ENCODE measurements at places on chromosomes 1 and 21. TPM values are rescaled to one million over a fixed set of nuclear protein-coding genes. Genes with fewer than 3 reads are reported as not detected.

- peak; percentile 58 for DNase-seq
These were observed 690 bp downstream of the B3GALNT2 start for GRCh38 chr1:235503403-235504121.

DNA sequence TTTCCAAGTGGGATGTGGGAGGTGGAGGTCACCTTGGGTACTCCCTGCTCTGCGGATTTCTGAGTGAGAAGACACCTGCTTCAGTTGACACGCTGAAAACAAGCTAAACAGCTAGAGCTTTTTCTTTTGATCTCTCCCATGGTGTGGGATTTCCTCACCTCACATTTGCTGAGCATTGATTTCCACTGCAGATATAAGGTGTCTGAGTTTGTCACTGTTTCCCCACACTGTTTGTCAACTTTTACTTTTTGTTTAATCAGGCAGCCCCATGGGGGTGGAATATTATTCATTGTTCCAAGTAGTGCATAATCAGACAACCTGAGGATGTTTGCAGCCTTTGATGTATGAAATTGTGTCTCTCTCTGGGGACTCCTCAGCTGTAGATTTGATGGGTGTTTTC is 49.5 kb downstream of the FASLG start:
- no peak for DNase-seq

DNA sequence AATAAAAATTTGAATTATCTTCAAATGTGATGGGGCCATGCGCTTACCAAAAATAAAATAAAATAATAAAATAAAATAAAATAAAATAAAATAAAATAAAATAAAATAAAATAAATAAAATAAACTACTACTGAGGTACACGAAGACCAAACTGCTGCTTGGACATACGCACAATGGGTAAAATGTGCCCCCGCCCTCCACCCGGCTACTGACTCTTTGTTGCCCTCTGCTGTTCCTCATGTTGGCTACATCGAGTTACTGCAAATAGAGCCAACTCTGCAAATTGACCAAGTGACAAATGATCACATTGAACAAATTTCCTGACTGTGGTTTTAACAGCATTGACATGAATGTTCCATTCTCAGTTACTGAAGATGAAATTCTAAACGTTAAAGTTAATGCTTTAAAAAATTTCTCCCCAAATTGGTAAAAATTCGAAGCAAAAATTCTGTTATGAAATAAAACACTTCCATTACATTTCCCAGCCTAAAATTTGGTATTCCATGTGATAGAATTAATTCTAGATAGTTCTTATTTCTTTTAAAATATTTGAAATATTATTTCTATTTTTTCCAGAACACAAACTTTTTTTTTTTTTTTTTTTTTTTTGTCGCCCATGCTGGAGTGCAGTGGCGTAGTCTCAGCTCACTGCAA is 18.8 kb upstream of the MAP1LC3C start:
- DNase-seq, result no peak

DNA sequence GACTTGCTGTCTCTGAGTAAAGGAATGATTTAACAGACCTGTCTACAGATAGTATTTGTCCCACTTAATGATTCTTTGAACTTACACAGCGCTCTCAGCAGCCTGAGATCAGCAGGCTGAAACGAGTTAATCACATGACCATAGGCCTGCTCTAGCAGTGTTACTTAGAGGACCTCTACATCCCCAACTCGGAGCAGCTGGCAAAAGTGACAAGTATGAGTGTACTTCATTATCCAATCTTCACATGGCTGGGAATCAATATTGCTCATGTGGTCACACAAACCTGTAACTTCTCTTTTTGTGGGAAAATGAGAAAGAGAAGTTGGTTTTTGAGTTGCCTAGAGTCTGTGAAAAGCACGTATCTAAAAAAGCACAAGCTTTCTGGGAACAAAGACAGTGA is 11.4 kb upstream of the ATP13A2 start:
- no peak for DNase-seq

Gene DYRK3
- 5.1 TPM for total RNA-seq

Gene F13B
- total RNA-seq, result not detected

GRCh38 chr1:163673759-163674151 is 352.0 kb downstream of the NUF2 start:
- no peak for DNase-seq

Gene IL24
- not detected for total RNA-seq

Gene LCE7A
- total RNA-seq, result not detected

DNA sequence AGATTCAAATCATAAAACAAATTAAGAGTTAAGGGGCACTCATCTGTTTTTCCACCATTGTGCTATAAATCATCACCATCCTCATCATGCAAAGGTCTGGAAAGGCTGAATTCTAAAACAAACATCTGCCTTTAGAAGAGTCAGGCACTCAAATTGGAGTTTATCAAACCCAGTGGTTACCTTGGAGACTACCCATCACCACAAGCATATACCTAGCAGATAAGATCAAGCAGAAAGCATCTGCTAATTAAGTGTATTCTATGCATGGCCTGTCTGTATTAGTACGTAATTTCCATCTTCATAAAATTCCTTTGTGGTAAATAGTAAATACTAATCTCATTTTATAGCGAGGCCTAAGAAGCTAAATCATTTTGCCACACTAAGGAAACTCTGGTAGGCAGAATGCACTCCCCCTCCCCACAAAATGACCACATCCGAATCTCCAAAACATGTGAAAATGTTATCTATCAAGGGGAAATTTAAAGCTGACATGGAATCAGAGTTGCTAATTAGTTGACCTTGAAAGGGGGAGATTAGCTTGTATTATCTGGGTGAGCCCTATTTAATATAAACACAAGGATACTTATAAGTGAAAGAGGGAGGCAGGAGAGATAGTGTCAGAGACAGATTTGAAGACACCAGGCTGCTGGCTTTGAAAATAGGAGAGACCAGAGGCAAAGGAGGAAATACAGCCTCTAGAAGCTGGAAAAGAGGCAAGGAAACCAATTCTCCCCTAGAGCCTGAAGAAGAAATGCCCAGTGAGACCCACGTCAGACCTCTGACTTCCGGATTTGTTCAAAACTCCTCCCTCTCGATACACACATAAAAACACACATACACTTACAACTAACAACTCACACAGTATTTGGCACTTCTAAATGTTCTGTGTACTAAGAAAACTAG is 23.2 kb downstream of the ARID4B start:
- DNase-seq, result no peak

- DNase-seq, result no peak
These were observed 59.2 kb downstream of the IVNS1ABP start for GRCh38 chr1:185257950-185258208.

DNA sequence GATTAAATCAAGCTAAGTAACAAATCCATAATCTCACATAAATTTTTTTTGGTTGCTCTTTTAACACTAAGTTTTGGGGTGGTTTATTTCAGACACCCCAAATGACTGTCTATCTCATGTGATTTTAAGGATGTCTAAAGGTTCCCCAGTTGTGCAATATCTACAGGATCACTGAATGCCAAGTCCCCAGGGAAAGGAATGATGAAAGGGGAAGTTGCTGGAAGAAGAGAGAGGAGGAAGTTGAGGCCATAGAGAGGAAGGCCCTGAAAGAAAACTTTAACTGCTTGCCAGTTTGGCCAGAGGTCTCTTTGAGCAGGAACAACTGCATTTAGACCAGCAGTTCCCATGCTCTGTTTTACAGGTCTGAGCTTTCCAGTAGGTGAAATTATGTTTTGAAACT is 27.5 kb upstream of the SLC19A2 start:
- DNase-seq, result no peak

DNA sequence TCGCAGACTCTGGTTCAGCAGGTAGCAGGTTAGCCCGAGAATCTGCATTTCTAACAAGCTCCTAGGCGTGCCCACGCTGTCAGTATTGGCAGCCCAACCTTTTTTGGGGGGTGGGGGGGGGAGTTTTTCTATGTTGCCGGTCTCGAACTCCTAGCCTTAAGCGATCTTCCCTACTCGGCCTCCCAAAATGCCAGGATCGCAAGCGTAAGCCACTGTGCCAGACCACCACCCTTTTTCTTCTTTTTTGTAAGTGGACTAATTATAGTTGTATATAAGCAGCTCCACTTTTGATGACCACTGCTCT is 480 bp upstream of the MIS18A start:
- no peak for DNase-seq

- DNase-seq, result no peak
These were observed 15.7 kb upstream of the LRRN2 start for GRCh38 chr1:204701229-204701628.

GRCh38 chr1:47796626-47797025 is 200.6 kb downstream of the TRABD2B start:
- DNase-seq, result no peak

GRCh38 chr21:43923391-43923790 is 58.4 kb downstream of the AGPAT3 start:
- no peak for DNase-seq

GRCh38 chr1:245272676-245273075 is 117.9 kb downstream of the KIF26B start:
- no peak for DNase-seq

DNA sequence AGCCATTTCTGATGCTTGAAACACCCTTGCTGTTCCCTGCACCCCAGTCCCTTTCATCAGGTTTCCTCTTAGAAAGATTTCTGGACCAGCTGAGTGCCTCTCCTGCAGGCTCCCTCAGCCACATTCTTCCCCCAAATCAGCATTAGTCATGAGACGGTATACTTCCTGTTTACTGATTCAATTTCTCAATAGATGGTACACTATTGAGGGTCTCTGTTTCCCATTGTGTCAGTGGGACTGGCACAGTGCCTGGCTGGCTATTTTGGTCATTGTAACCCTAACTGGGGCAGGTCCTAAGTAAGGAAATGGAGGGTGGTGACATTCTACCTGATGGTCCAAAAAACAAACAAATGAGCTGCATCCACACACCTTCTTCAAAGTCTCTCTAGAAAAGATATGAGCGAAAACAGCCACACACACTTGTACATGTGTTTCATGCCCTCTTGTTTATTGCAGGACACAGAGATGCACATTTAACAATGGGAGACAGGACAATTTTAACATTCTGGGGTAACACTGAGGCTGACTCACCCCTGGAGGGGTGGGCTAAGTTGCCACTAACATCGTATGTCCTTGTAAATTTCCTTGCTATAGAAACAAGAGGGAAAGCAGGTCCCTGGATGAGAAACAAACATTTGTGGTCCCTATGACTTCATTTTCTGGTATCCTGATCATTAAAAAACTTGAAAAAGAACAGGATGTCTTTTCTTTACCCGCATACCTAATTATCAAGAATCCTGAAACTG is 77.5 kb downstream of the RRAGC start:
- DNase-seq, result no peak

DNA sequence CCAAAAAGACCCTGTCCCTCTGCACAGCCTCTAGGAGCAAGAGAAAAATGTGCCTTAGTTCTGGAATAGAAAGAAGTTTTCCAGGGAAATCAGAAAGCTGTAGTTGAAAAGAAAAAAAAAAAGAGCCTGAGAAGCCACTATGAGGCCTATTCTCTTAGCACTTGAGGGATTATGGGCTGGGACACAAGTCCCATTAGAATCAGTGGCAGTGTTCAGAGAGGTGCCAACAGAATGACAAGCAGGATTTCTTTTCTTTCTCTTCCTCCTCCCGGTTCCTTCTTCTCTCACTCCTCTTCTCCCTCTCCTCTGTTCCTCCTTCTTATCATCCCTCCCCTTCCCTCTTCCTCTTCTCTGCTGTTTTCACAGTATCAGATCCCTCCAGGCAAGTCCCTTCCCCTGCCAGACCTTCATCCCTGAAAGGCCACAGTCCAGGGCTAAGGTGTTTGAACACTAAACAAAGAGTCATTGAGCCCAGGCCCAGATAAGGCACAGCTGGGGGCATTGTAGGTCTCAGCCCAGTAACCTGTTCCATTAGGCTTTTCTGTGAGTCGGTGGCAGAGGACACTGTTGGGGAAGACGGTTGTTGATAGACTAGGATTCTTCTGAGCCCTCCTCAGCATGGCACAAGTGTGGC is 64.7 kb upstream of the LPGAT1 start:
- no peak for DNase-seq

Gene DIO1
- 0.27 TPM for total RNA-seq

- no peak for DNase-seq
These were observed 3.5 kb downstream of the PBX1 start for GRCh38 chr1:164562511-164562910.

DNA sequence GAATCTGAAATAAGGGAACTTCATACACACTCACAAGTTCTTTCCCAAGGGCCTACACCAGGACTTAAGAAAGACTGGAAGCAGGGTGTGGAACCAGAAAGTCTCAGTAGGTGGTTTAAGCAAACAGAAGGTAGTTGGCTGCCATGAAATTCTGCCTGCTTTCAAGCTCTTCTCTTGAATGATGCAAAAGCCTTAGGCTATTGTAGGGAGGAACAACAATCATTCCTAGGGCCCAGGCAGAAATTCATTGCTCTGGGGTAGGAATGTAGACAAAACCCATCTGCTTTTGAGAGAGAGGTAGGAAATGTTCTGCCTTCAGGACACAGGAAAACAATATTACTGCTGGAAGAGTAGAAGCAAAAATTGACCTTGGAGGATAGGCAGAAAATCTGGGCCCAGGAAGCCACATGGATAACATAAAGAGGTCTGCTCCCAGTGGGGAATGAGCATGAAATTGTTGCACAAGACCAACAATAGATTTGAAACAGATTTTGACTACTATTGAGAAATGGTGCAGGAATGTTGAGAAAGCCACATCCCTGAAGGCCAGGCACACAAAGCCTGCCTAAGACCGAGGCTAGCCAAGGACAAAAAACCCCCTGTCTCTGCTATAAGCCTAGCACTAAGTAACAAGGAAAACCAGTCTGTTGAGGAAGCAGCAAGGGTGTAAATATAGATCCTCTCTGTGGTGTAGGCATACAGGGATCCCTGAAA is 22.7 kb upstream of the SFT2D2 start:
- no peak for DNase-seq
